ENCODE measurements at places on chromosomes 11 and 22.

DNA sequence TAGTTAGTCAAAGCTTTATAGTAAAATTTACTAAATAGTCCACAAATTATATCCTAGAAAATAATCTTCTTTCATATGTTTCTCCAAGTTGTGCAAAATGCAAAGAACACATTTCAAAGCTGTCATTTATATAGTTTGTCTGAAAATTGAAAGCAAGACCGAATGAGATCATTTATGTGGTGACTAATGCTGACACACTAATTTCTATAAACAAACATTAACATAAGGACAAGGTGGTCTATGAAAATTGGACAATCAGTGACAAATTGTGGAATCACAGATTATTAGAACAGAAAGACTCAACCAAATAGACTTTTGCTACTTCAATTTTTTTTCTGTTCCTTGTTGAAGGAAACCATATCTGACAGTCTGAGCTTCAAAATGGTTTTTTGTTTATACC, 1056.1 kb downstream of the LRRC4C start:
- no peak for DNase-seq

DNA sequence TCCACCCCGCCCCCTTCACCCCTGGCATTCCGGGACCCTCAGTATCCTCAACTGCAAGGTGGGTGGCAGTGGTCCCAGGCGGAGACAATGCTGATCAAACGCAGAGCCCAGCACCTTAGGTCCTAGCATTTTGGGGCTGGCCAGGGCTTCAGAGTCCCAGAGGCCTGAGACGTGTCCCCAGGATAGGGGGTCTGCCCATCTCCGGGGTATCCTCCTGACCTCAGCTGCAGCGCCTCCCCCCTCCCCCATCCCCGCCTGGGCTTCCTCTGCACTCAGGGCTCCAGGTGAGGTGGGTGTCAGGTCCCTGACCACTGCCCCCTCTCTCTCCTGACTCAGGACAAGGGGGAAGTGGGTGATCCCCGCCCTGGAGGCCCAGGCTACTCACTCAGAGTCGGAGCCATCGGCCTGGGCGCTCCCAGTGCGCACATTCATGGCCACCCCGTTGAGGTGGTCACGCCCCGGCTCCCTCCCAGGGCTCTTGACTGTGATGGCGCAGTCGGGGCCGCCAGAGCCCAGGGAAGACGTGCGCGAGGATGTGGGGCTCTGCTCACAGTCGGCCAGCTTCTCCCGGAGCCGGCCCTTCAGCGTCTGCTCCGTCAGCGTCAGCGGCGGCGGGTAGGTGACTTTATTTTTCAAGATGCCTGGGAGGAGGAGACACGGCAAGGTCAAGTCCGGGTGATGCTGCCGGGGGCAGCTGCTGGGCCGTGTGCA, 28.3 kb downstream of the TRMU start:
- no peak for DNase-seq

DNA sequence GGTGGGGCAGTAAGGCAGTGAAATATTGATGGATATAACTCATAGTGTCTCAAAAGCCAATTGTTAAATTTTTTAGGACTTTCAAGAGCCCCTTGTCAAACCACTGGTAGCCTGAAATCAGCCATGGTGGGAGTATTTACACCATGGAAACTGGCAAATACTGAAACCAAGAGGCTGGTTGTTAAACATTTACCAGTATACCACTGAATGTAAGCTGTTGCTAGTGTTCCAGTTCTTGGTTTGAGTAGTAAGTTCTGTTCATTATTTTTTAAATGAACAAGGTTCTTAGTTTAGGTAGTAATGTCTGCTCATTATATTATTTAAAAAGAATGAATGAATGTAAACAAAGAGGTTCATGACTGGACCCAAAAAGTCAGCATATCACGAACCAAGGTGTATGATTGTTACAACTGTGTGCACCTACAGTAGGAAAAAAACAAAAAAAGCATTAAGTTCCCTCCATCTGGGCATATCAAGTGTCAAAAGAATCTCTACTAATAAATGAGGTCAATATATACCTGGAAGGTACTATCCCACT, 4.5 kb upstream of the EIF3F start:
- no peak for DNase-seq

DNA sequence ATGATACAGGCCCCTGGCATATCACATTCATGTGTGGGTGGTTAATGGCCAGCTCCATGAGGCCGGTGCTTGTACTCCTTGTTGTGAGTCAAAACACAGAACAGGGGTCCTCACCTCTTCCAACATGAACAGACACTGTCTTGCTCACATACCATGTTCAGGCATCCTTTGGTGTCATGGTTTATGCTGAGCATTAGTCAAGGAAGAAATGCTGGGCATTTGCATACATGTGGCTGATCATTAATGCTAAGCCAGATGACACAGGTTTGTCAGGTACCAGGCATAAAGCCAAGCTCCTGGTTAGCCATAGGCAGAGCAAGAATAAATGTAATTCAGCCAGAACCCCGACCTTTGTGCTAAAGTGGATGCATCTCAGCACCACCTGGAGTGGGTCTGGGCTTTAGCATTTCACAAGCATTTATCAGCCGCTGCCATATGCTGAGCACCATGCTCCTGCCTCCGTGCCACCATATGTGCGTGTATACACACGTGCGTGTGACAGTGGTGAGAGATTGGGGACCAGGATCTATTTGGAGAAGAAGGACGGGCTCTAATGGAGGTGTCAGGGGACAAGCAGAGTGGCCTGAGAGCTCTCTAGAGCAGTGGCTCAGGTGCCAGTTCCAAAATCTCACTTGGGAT, 55.0 kb downstream of the MICAL2 start:
- DNase-seq: no peak

DNA sequence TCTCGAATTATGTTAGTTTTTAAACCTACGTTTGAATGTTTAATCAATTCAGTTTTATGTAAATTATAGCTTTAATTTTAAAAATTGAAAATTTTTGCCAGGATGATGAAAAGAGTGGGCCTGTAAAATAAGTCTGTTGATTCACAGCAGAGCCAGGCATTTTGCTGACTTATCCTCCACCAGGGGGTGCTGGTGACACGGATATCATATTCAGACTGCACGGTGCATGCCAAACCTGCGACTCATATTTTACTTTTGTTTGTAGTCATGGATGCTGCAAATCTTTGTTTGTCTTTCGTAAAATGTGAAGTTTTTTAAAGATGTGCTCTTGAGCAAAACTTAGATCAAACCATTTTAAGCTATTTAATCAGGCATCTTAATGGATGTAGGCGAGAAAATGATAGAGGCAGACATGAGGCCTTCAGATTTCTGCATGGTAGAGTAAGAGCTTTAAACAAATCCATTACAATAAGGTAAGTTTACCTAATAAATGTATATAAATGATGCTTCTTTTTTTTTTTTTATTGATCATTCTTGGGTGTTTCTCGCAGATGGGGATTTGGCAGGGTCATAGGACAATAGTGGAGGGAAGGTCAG, 3.6 kb upstream of the OR8B3 start:
- no peak for DNase-seq

DNA sequence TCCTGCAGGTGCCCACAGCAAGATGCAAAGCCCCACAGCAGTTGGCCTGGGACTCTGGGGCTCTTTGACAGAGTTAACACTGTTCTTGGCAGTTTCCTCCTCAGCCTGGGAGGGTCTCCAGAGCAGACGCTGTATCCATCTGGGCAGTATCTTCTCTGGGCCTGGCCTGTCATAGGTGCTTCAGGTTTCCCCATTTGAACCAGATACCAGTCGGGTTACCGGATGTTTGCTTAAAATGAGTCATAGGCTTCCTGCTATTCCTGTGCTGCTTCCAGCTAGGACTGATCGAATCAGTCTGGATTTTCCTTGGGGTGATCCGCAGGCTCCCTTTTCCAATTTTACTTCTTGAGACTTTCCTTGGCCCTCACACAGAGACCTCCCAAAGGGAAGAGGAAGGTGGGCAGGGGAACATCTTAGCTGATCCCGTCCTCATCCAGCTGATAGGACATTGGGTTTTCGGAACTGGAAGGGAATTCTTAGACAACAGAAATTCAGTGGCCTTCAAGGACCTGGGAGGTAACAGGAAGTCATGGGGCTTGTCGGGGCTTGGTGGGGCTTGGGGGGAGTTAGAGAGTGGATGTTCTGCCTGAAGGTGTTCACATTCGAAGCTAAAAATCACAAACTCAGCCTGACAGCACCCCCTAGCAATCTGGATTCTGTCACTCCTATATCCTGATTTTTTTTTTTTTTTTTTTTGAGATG, 2.4 kb upstream of the RANGAP1 start:
- DNase-seq: peak; percentile 2

DNA sequence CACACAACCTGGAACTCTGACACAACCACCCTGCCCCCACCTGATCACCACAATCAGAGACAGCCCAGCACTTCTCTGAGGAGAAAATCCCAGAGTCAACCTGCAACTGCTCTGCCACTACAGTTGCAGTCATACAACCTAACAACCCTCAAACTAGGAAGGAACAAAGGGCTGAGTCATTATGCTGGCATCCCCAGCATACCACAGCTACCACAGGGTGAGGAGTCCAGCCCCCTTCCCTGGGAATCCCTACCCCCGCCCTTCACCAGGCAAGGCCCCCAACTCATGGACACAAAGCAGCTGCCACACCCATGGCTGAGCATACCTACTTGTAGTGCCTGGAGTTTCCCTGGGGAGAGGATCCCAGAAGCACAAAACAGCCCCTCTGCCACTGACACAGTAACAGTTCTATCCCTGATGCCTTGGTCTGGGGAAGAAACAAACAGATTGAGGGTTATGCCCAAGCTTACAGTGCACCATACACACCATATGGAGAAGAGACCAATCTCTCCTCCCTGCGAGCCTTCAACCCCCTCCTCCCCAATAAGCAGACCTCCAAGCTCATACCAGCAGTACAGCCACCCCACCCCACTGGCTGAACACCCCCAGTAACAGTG, 68.5 kb upstream of the C11orf58 start:
- DNase-seq: no peak
